B cell (primary cell): ENCODE measurements at places on chromosomes 11 and 22.

DNA sequence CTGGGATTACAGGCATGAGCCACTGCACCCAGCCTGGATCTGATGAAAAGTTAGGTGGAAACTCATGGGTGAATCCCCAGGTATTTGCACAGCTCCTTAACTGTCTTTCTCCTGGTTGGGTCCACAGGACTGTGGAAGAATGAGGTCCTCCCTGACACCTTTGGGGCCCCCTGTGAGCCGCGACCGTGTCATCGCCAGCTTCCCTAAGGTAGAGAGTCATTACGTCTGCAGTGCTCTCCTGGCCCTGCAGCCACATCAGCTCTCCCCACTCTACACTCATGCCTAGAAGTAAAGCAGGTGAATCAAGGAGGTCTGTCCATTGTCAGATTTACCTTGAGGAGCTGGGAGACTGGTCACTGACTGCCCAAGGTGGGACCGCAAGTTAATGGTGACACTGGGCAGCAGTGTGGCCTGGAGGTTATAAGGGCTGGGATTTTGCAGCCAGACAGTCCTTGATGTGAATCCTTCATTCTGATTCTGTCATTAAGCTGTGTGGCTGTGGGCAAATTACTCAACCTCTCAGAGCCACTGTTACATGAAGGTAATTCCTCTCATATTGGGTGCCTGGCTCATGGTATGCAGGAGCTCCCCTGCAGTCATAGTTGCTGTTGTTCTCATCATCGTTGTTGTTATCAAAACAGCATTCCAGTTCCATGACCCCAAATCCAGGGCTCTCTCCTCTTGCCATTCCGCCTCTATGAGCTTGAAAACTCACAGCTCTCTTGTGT is 1.4 kb downstream of the RAB36 start:
- no peak for DNase-seq

DNA sequence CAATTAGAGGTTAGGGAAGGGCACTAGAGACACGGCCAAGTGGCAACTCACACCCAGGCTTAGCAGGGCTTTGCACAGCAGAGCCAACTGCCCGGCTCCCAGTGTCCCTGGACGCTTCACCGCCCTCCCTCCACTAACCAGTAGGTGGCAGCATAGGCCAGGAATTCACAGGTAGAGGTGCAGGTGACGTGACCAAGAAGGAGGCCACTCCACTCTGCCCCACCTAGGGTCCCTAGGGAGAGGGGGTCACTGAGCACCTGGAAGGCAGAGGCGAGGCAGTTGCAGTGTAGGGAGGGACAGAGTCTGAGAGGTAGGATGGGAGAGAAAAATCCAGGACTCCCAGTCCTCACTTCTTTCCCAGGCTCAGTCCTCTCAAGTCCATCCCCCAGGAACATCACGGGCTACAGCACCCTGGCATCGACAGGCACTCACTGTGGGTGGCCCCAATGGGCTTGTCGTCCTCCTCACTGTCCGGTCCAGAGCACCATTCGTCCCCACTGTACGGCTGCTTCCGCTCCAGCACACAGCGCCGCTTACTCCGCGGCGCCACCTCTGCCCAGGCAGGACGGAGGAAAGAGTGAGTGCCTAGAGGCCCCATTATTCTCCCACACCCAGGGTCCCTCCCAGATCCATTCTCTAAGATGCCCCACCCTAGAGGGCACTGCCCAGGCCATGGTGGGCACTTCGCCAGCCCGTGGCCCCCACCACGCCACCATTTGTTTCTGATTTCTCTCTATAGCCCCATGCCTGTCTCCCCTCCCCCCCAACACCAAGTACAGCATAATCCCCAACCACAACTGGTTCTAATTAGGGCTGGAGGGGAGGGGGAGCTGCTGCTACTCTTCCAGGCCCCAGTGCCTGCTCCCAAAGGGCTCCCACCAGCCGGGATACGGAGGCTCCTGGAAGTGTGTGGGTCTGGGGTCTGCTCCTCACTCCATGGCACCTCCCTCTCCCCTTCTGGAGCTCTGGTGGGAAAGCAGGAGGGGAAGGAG is 18.4 kb downstream of the BCL9L start:
- DNase-seq: peak; percentile 90

- DNase-seq: no peak
Observed at GRCh38 chr11:80462211-80462610, 1021.4 kb upstream of the TENM4 start.

- no peak for DNase-seq
Observed at GRCh38 chr11:48124880-48125279, 91.7 kb upstream of the OR4B1 start.

DNA sequence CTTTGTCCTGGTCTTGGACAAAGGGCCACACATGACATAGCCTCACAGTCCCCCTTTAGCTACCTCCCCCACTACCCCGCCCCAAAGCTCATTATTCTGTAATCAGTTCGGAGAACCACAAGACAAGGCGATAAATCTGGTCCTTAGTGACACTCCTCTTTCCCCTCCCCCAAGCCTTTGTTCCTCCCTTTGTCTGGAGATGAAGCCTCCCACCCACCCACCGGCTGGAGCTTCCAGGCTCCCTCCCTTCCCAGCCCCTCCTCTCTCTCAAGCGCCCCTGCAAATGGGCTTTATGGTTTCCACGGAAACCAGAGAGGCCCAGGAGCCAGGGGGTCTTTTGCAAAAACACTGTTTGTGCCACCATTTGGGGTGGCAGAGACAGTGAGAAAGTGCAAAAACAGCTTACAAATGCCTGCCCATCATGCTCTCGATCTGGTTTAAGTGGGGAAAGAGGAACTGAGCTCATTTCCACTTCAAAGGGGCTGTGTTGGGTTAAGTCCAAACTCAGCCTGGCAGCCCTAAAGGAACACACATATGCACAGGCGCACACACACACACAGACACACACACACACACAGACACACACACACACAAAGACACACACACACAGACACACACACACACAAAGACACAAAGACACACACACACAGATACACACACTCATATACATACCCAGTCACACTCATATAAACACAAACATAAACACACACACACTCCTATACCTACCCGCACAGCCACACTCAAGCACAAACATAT is 23.5 kb downstream of the APLNR start:
- no peak for DNase-seq

DNA sequence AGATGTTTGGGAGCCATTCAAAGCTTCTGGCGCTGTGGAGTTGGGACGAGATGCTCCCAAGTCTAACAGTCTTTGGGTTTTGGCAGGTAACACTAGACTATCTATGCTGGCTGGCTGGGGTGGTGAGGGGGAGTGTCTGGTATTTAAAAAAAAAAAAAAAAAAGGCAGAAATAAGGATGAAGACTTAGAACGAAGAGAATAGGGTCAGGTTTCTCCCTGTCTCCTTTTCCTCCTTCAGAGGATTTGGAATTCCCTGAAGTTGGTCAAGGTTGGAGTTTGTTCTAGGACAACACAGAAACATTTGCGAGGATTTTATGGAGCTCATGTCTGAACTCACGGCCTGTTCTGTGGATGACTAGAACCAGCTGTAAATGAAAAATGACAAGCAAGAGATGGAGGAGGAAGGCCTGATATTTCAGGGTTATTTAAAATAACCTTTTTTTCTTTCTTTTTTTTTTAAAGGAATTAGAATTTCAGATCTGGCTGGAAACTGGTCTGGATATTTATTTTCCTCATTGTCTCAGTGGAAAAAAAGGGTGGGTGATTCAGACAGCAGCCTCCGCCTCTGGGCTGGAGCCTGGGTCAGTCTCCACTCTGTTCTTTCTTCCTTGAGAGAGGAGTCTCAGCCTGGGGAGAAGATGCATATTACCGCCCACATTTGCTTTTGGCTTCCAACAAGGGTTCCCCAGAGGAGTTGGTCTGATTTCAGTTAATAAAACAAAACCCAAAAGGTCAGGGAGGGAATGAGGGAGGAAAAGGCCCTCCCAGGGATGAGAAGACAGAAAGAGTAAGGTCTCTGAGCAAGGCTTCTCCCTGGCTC is 80.1 kb downstream of the USP35 start:
- DNase-seq: no peak

- DNase-seq: no peak
Observed at GRCh38 chr11:69080257-69080995, 31.7 kb downstream of the TPCN2 start.

DNA sequence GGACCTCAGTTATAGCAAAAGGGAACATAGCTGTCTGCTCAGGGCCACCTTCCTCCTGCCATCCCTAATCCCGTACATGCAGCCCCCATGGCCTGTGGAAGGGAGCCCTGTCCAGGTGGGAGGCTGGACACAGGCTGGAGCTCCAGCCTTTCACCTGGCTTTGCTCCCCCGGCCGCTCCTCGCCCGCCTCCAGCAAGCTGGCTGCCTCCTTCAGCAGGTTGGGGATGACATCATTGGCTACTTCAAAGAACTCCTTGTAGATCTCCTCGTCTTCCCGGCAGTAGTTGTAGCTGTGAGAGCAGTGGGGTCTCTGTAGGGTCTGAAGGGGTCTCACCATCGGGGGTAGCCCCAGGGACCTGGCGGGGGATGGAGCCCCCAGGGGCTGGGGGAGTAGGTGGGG is 2.5 kb upstream of the MAP4K2 start:
- no peak for DNase-seq

GRCh38 chr11:18012122-18012905 is 533 bp downstream of the SERGEF start:
- peak; percentile 64 for DNase-seq
